ENCODE measurements at places on chromosomes 4 and X. TPM values are rescaled to one million over a fixed set of nuclear protein-coding genes. Genes with fewer than 3 reads are reported as not detected.

GRIA2 gene
- not detected for total RNA-seq

CHRDL1 gene
- 0.03 TPM for total RNA-seq

IQSEC2 gene
- 8.7 TPM for total RNA-seq

PPBP gene
- total RNA-seq: not detected

APLN gene
- 15.6 TPM for total RNA-seq

RAB9B gene
- total RNA-seq: 0.91 TPM

CCKAR gene
- not detected for total RNA-seq

HS6ST2 gene
- not detected for total RNA-seq

SPANXA1 gene
- not detected for total RNA-seq

NRK gene
- 1.1 TPM for total RNA-seq

POF1B gene
- total RNA-seq: not detected

PABPC1L2A gene
- total RNA-seq: not detected

RTL3 gene
- total RNA-seq: 0.07 TPM

THOC2 gene
- 55.6 TPM for total RNA-seq

LNX1 gene
- total RNA-seq: 9.1 TPM

SCARB2 gene
- total RNA-seq: 400 TPM

LDB2 gene
- total RNA-seq: 11.3 TPM
